ENCODE measurements at places on chromosomes 3 and 15.

DNA sequence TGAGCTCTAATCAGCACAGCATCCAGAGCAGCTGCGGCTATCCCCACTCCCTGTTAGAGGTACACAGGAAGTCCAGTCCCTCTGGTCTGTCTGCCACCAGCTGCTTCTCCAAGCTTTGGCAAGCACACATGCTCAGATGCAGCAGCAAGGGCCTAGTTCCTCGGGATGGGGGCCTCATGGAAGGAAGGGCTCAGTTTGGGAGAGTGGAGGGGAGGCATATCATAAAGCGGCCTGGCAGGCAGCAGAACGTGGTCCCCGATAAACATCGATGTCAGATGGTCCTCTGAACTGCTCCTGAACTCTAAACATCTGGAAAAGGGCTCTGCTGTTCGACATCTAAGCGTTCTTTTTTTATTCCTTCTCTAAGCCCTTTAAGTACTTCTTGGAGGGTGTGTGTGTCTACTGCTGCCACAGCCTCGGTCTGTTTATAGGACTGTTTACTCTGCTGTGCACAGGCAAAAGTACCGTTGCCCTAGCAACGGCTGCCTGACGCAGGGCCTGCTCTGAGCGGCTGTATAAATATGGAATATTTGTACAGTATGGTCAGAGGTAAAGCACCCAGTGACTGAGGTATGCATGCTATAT, 74.6 kb downstream of the PRICKLE2 start:
- DNase-seq, result no peak

DNA sequence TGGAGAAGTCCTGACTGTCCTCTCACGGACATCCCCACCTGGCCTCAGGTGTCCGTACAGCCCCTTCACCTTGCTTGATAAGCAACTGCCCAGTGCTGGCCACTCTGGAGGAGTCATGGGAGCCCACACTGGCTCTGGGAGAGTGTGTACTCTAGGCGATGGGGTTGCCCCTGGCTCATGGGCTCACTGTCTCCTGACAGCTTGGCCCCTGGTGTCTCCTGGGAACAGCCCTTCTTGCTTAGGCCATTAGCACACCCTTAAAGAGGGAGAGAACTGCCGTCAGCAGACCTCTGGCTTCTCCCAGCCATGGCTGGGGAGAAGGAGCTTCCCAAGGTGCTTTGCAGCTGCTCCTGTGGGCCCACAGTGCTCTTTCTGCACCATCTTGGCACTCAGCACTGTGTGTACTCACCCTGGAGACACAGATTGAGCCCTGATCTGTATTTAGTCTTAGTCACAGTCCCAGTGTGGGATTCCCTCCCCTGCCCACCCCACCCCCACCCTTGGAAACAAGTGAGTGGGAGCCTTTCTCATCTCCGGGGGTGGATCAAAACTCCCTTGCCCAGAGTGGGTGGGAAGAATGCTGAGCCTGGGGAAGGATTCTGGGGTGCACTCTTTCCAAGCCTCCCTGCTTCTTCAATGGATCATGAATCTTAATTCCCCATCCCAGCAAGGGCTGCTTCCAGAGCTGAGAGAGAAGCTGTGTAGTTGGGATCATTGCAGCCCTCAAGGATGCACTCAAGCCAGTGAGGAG, 83.5 kb upstream of the ADPGK start:
- no peak for DNase-seq

GRCh38 chr3:51110586-51110985, 274.5 kb upstream of the MANF start:
- DNase-seq, result no peak

- peak; percentile 93 for DNase-seq
Measured at GRCh38 chr3:180989291-180990163, at the start of gene DNAJC19. Gene DNAJC19 (minus strand): TSS chr3:180989736. CDS start chr3:180989602, 134 bp downstream.

GRCh38 chr3:152148579-152148978, 120.2 kb upstream of the MBNL1 start:
- no peak for DNase-seq

GRCh38 chr3:168881804-168882203, 781.7 kb downstream of the MECOM start:
- no peak for DNase-seq

DNA sequence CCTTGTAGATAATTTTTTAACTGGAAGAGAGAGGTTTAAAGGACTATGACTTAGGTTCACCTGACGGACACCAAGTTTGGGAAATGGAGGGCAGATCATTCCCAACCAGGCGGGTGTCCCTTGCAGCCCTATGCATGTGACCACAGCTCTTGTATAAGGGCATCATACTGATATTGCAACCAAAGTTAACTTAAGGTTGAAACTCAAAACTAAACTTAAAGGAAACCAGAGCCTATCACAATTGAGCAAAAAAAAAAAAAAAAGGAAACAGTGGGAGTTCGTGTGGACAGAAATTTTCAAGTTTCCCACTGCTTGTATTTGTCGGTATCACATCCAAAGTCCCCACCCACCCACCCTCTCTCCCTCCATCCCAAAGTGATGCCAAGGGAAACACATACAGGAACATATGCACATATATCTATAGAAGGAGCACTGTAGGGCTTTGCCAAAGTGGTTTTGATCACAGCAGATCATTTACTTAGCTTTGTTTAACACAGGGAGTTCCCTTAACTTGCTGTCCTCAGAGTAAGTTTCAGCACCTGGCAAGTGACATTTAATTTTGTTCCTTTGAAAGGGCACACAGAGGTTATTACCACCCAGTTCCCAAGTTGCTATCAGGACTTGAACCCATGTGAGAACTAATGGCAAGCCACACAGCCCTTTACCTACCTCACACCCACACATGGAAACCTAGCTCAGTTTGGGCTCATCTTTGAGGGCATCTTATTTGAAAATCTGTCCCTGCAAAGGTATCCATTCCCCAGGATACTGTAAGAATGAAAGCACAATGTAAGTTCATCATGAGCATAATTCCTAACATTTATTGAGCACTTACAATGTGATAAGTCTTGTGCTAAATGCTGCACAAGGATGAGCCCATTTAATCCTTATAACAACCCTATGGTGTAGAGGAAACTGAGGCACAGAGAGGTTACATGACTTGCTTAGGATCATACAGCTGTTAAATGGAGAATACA, 204.5 kb upstream of the CMC1 start:
- no peak for DNase-seq

- no peak for DNase-seq
Measured at GRCh38 chr3:160564258-160564911, 986 bp downstream of the KPNA4 start.

- DNase-seq, result no peak
Measured at GRCh38 chr3:65827076-65827475, 211.6 kb downstream of the MAGI1 start.

DNA sequence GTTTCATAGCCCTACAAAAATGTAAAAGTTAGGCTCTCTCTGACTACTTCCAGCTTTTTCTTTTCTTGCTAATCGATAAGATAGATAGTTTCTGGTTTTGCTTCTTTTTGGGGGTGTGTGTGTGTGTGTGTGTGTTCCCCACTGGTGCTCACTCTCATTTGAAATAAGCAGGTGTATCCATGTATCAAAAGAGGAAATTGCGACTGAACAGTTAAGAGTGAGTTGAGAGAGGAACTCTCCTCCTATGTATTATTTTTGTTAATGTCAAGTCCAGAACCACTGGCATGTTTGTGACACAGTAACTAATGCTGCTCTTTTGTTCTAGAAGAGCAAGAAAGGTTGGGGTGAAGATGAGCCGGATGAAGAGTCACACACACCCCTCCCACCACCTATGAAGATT, 96.7 kb upstream of the UMPS start:
- DNase-seq, result no peak

DNA sequence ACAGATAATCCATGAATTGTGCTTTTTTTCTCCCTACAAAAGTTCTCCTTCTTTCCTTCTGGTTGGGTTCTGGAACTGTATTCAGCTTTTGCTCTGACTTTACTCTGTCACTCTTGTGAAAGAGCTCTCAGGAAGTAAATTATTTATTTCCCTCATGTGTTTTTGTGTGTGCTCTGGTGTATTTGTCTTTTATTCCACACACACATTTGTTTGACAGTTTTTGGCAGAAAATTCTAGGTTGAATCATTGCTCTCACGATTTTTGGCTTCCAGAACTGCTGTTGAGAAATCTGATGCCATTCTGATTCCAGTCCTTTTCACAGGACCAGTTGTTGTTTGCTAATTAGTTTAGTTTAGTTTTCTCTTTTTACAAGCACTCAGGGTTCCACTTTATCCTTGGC, 172.8 kb downstream of the PLCH1 start:
- DNase-seq, result peak; percentile 85
